ENCODE measurements at places on chromosomes 7 and 10. TPM values are rescaled to one million over a fixed set of nuclear protein-coding genes. Genes with fewer than 3 reads are reported as not detected.

Gene DNAJB12
- total RNA-seq: 51.0 TPM

DNA sequence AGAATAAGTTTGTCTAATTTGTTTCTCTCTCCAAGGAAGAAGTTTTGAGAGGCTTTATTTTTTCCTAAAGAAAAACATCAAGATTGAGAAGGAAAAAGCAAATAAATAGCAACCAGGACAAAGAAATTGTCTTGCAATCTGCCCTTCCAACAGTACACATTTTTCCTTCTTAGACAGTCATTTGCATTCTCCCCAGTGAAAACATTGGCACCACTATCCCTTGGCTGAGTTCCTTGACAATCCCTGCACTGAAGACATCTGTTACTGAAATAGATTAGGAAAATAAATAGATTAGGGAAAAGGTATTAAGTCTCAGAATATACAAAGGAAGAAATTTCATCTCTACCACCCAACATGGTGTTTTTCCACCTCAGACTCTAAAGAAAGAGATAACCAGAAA is 12.2 kb upstream of the TMEM243 start:
- DNase-seq: no peak

DNA sequence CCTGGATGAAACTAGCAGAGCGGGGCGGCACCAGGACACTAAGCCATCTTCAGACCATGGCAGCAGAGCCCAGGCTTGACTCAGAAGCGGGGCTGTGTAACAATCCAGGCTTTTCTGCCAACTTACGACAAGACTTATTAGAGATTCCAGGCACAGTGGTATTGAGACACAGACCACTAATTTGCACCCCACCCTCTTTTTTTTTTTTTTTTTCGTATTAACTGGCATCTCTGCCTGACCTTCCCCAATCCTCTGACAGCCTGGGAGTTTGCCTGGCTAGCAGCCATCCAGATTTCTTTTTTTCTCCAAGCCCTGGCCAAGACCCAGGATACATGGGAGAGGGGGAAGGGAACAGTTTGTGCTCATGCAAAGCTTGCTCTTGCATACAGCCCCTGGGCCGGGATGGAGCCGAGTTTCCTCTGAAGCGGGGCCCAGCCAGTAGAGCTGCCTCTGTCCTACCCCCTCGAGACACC is 182.4 kb downstream of the PLXNA4 start:
- no peak for DNase-seq

- no peak for DNase-seq
Observed at GRCh38 chr10:21456160-21456559, 69.3 kb downstream of the SKIDA1 start.

- no peak for DNase-seq
Observed at GRCh38 chr7:92460510-92460909, 13.2 kb downstream of the GATAD1 start.

Gene CDC14C
- total RNA-seq: not detected

DNA sequence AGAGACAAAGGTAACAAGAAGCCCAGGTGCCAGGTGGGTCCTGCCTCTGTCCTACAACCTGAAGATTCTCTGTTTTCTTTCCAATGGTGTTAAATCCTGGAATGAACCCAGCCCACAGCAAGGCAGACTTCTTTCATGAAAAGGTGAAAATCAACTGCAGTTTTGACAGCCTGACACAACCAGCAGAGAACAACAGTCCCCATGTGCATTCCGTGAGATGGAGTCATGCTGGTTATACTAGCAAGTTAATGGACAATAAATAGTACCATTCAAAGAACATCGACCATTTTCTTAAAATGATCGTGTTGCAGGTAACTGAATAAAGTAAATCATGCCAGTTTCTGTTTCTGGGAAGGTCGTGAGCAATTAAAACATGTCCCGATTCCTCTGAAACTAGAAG is 131.5 kb downstream of the SFMBT2 start:
- no peak for DNase-seq

DNA sequence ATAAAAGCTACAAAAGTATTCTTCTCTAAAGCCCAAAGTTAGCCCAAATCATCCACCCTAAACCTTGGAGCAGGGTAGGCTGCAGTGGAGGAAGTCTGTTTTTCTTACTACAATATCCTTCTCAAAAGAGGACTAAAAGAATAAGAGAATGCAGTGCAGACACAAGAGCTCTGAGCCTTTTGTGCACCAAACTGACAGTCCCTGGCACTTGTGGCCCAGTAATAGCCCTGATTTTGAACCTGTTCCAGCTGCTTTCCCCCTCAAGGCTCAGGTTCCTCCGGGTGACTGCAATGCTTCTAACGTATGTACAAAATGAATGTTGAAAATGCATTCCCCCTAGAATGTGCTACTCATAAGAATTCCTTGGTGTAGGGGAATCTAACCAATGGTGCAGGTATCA is 154.4 kb downstream of the JAZF1 start:
- DNase-seq: no peak

GRCh38 chr10:3987143-3987974 is 202.3 kb upstream of the KLF6 start:
- no peak for DNase-seq

Gene CYP51A1
- 131 TPM for total RNA-seq

- no peak for DNase-seq
Observed at GRCh38 chr7:19099924-19100323, 17.5 kb downstream of the TWIST1 start.

Gene CACNA2D1
- total RNA-seq: 9.8 TPM

- no peak for DNase-seq
Observed at GRCh38 chr7:139958599-139959284, 104.0 kb downstream of the PARP12 start.

DNA sequence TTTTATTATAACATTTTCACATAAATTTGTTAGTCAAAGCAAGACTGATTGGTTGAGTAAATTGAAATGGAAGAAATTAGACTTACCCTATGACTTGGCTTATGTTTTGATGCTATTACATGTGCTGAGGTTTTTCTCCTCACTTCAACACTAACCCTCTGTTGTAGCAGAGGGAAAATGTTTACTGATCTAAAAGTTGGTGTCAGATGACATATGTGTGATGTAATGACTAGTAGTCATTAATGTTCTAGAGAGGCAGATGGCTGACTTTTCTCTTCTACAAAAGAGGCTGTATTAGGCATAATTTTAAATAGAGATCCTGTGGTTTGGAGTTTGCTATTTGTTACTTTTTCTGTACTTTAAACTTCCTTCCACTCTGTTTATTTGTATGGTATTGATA is 266.0 kb downstream of the BBS9 start:
- DNase-seq: no peak

Gene FKBP9
- 183 TPM for total RNA-seq

DNA sequence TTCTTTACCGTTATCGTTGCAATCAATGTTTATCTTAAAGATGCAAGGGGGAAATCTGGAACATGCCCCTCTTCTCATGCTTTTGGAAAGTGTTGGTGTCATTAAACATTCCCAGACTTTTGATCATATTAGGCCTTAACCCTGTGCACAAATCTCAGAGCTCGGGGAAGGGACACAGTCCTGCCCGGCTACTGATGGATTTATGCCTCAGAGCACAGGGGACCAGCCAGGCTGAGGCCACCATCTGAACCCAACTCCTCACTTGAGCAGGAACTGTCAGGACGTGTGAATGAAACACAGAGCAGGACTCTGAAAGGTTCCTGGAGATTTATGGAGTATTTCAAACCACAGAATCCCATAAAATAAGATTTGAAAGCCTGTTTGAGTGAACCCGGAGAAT is 132.0 kb upstream of the CXCL12 start:
- no peak for DNase-seq

GRCh38 chr10:3067859-3068179 is 471 bp downstream of the PFKP start:
- DNase-seq: no peak

- no peak for DNase-seq
Observed at GRCh38 chr7:2809903-2810625, 34.0 kb downstream of the GNA12 start.

Gene TAS2R41
- not detected for total RNA-seq

- DNase-seq: no peak
Observed at GRCh38 chr10:88292185-88292514, 291.0 kb downstream of the RNLS start.

DNA sequence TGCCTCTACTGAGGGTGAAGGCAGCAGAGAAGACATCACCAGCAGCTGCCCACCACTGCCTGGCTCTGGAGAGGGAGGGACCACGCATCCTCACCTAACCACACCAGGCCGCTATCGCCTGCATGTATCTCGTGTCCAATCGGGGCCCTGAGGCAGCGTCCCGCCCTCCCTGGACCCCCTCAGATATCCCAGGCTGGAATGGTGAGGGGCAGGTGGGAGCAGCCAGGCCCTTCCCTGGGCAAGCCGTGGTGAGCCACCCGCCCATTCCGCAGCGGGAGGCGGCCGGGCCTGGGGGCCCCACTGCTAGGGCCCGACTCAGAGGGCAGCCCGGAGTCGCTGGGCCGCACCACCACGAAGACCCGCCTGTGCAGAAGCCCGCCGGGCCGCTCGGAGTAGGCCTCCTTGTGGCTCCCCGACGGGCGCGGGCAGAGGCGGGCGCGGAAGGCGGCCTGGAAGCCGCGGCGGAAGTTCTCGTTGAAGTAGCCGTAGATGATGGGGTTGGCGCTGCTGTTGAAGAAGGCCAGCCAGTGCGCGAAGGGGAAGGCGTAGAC is 21.6 kb upstream of the PPA1 start:
- DNase-seq: no peak

DNA sequence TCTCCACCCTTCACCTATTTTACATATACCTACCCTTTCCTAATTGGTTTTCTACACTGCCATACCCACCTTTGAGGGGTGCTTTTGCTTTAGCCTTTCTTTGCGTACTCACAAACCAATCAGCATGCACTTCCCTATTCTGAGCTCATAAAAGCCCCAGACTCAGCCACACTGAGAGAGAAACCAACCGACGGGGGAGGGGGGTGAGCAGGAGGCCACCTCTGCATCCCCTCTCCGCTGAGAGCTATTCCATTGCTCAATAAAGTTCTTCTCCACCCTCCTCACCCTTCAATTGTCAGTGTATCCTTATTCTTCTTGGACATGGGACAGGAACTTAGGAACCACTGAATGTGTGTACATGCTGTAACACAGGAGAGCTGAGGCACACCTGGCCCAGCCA is 9.0 kb upstream of the FKBP9 start:
- DNase-seq: no peak

GRCh38 chr7:90425376-90425775 is 22.1 kb downstream of the CLDN12 start:
- no peak for DNase-seq

Gene GJC3
- total RNA-seq: not detected

DNA sequence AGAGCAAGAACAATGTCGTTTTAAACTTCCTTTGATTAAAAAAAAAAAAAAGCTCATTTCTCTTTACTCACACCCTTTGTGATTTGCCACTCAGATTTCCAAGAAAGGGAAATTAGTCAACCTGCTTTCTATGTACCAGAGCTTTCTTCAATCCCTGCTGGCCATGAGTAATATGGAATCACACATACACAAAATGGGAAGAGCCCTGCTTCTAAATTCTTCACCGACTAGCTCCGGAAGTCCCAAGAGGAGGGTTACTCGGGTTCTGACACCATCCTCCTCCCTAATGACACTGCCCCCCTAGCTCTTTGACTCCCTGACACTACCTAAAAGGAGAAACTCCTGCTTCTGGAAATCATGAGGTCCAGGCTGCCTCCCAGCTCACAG is 81.8 kb upstream of the SFMBT2 start:
- no peak for DNase-seq

DNA sequence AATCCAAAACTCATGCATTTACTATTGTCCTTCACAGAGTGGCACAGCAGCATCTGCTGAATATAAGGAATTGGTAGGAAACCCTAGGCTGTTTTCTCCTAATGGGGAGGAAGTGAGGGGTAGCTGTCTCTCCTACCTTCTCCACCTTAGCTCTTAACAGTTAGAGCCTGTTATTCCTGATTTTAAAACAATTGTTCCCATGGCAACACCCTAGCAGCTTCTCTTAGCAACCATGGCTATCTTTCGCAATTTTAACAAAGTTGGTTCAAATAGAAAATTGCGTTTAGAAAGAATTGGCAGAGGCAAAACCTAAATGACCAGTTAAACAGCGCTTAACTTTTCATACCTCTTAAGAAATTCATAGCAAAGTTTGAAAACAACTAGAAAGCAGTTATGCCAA is 603.4 kb upstream of the AUTS2 start:
- DNase-seq: no peak

Gene ASB10
- not detected for total RNA-seq

Gene MMD2
- total RNA-seq: not detected

DNA sequence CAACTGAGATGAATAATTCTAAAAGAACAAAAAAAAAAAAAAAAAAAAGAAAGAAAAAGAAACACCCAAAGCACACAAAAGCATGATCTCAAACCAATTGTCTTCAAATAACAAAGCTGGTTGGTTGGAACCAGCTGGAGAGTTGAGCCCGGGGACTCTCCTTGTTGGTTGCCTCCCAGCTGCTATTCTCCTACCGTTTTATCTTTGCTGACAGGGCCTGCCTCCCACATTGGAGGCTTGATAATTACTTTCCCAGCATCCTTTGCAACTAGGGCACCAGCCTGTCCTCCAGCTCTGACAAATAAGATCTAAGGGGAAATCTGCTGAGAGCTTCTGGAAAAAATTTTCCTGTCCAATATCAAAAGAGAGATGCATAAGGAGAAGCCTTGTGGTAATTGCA is 6.8 kb downstream of the PON1 start:
- DNase-seq: no peak

GRCh38 chr7:77456696-77457095 is 40.5 kb upstream of the GSAP start:
- no peak for DNase-seq

Gene AEBP1
- total RNA-seq: 0.62 TPM

GRCh38 chr7:112452102-112452888 is 2.0 kb downstream of the IFRD1 start:
- peak; percentile 27 for DNase-seq

Gene CYP3A4
- 0.15 TPM for total RNA-seq

GRCh38 chr10:101817337-101818118 is 716 bp downstream of the OGA start:
- no peak for DNase-seq

DNA sequence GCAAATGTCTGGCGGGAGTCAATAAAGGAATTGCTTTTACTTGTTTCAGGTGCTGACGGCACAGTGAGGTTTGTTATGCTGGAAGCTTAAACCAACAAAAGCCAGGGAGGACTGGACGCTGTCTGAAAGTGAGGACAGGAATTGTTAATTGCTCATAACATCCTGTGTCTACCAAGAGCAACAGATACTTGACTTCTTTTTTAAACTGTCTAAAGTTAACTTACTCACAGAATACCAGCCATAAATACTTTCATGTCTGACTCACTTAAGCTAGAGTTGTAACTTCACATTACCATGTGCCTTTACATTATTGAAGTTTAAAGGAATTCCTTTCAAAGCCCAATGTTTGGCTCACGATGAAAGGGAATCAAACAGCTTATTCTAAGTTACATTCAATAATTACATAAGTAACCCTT is 252.7 kb upstream of the SHH start:
- peak; percentile 48 for DNase-seq

GRCh38 chr7:39587393-39587792 is 21.2 kb downstream of the YAE1 start:
- no peak for DNase-seq

GRCh38 chr10:121975295-121976086 is 474 bp upstream of the NSMCE4A start:
- DNase-seq: no peak

GRCh38 chr10:70119623-70120022 is 13.0 kb downstream of the AIFM2 start:
- no peak for DNase-seq

GRCh38 chr7:71535616-71536015 is 403.7 kb downstream of the GALNT17 start:
- no peak for DNase-seq
